ENCODE measurements at places on chromosomes 1 and 21.

DNA sequence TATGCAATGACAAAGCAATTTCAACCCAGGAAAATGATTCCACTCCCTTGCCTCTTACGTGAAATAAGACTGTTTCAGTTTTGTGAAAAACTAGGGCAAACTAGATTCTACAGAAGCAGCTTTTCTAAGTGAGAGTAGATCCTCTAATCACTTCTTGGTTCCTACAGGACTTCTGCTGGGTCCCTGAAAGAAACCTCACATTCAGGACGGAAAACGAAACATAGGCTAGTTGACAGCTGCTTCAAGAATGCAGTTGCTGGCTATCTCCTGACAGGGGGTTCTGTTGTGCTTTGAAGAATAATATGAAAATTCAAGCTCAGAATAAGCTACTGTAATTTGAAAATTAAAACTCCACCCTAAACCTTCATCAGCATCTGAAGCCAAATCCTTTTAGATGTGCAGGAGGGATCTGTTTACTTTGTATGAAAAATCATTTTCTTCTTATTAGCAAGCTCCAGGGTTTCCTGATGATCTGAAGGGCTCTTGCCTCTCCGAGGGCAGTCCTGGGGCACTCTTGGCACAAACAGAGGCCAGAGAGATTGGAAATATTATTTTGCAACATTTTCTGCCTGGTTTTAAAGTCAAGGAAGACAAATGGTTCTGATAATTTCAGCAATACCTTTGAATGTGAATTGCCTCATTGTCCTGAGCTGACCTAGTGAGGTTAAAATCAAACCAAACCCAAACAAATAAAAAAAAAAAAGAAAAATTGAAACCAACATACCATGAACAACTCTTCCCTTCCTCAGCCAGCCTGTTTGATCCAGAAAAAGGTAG lies 55.0 kb downstream of the NTMT2 start:
- DNase-seq = no peak

- DNase-seq = no peak
These were observed 66.4 kb upstream of the TNFSF18 start for GRCh38 chr1:173117108-173117633.

DNA sequence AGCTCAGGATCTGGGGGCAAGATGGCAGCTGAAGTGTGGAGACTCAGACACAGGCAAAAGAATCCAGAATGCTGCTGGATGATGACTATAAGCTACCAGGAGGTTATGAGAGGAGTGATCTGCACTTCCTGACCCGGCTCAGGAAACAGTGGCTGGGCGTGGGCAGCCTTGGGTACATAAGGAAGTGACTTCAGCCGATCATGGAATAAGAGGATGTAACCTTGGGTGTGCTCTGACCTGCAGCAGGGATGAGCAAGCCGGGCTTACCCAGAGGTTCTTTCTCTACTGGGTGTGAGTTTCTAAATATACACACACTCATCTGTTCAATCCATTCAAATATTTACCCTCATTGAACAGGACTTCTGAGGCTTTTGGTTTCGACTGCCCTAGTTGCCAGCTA lies 62.7 kb downstream of the CD34 start:
- no peak for DNase-seq

DNA sequence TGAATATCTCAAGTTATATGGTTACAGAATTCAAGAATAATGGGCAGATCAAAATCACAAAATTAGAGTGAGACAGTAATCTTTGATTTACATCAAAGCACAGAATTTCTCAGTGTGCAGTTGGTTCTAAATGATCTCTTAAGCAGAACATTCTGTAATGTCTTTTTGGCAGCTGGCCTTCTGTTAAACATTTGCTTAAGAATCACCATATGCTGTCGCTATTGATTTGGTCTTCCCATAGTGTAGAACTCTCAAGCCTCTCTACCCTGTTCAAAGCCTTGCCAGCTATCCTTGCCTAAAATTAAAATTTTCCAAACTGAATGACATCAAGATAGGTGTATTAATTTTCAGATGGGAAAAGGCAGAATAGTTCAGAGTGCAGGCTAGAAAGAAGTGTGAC lies 38.9 kb upstream of the ERO1B start:
- DNase-seq = no peak

GRCh38 chr1:78254517-78254916 lies 208.8 kb downstream of the GIPC2 start:
- no peak for DNase-seq

DNA sequence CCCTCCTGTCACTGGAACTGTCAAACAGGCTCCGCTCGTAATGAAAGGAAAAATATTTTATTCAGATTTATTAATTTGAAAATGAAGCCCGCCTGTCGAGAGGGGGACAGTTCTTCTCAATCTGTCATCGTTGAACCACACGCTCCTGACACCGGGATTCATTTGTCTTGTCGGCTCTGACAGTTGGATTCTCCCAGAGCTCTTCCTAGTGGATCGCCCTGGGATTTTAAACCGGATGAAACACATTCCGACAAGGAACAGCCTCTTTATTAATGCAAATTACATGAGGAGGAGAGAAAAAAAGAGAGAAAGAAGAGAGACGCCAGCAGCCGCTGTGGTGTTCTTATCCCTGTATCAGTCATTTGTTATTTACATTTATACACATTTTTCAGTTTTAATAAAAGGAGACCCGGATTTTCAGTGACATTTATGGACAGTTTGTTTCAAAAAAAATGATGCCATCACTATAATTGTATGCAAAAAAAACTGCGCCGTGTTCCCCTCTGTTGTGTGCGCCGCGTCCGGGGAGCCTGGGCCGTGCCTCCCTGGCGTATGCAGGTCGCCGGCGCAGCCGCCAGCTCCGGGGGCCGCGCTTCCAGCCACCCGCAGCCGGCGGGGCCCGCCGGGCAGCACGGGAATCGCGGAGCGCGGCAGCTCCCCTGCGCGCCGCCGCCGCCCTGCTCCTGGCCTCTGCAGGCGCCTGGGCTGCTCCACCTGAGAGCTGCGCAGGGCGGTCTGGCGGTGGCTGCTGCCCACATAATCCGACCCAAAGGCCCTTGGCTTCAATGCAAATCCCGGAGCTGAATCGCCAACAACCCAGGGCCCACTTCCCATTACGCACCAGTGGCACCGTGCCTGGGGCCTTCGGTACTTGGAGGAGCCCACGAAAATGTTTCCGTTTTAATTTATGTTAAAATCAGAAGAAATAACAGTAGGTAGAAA lies 237.9 kb upstream of the PBX1 start:
- no peak for DNase-seq

GRCh38 chr1:225577241-225577640 lies 75.7 kb downstream of the ENAH start:
- DNase-seq = no peak

- no peak for DNase-seq
These were observed 255.4 kb downstream of the RGS7 start for GRCh38 chr1:241101622-241102021.

DNA sequence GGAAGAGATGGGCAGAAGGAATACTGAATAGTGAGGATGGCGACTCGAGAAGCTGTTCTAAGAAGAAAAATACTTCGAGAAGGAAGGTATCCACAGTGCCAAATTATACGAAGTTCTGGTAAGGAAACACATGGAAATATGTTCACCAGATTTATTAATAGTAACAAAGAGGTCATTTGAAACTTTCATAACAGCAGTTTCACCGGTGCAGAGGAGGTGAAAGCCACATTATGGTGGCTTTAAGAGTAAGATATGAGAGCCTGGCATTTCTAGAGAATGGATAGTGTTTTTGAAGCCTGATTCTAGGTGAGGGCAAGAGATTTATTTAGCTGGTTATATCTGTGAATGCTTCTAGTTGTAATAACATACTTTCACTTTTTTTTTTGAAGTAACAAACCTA lies 56.2 kb downstream of the DPYD start:
- DNase-seq = no peak

DNA sequence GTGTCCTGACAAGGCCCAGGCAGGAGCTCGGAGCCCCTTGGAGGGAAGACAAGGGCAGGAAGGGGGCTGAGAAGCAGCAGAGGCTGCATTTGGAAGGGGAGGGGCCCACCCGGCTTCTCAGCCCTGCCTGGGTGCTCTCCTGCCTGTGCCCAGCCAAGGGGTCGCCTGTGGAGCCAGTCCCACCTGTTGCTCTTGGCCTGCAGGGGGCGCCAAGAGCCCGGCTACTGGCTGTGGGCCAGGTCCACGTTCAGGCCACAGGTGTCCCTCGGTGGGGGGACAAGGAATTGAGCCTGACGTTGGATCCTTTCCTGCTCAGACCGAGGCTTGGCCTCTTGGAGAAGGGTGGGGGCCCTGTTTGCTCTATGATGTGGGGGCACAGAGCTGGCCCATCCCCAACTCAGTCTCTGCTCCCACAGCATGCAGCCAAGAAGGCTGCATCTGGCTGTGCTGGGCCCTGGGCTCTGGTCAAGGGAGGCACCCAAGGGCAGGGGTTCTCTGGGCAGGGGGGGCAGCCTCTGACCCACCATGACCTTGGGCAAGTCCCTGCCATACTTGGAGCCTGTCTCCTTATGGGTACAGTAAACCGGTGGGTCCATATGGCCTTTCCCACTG lies 10.9 kb downstream of the WNT4 start:
- peak; percentile 43 for DNase-seq

- no peak for DNase-seq
These were observed 145.4 kb downstream of the ZC3H11B start for GRCh38 chr1:219467524-219467923.

DNA sequence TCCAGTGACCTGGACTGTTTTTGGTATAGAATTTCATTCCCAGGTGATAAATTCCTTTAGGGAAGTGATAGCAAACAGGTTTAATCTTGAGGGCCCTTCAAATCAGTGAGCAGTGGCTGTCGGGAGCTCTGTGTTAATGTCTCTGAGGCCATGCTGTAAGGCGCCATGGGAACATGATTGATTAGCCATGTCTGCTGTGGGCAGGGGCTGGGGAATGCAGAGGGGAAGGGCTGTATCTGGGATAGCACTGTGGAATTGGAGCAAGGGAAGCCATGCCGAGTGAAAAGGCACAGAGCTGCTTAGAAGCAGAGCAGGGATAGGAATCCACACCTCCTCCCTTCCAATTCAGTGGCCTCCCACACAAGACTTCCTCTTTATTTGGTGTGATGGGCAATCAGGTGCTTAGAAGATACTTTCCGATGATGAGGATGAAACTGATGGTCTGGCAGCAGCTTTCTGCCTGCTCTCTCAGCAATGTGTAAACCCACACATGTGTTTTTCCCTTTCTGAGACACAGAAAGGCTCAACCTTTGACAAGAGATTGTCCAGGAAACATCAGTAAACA lies 83.8 kb upstream of the SSX2IP start:
- no peak for DNase-seq

DNA sequence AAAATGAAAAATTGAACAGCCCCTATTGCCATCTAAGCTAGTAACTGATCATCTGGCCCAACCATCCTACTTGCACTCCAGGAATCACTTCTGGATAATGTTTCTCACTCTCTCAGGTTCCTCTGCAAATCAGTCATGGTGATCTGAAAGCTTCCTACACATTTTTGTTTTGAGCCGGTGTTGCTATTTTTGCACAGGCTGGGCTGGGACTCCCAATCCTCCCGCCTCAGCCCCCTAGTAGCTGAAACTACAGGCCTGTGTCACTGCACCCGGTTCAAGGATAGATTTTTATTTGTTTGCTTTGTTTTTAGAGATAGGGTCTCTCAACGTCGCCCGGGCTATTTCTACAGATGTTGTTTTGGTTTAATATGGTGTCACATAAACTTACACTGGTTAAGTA lies 40.5 kb upstream of the HMCN1 start:
- DNase-seq = no peak

- DNase-seq = peak; percentile 84
These were observed 27.2 kb downstream of the RNF187 start for GRCh38 chr1:228514421-228514820.

- no peak for DNase-seq
These were observed 10.7 kb downstream of the ZNF648 start for GRCh38 chr1:182050481-182051448.

GRCh38 chr1:199352351-199352750 lies 675.2 kb upstream of the NR5A2 start:
- no peak for DNase-seq

DNA sequence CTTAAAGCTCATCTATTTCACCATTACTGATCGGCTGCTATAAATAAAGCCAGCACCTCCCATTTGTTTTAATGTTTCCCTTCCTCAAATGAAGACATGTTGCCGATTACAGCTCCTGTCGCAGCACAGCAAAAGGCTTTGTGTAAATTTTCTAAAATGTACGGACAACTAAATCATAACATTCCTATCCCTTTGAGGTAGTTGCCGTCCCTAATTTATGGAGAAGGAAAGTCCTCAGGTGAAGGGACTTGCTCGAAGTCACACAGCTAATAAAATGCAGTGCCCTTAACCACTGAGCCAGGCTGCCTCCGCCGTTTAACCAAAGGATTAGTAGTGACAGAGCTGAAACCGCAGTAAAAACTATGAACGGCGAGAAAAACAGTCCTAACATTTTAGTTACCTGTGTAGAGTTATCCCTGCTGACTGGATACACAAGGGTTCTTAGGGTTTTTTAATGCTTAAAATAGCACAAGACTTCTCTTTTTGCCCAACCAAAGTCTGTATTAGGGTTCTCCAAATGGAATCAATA lies 871 bp downstream of the PINK1 start:
- DNase-seq = no peak

DNA sequence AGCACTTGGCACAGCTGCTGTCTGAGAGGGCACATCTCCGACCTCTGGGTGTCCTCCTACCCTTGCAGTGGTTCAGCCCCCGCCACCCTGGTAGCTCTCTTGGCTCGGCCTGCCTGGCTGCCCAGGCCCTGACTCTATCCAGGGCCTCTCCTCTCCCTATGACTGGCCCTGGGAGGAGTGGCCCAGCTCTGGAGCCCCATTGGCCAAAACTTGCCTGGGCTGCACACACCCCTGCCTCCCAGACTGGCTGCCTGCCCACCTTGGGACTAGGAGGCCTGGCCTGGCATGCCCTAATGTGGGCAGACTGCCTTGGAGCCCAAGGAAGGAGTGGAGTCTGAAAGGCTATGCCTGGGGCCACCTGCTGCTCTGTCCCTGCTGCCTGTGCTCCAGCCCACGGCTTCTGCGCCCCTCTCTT lies 33.6 kb downstream of the ACOT11 start:
- DNase-seq = peak; percentile 44

DNA sequence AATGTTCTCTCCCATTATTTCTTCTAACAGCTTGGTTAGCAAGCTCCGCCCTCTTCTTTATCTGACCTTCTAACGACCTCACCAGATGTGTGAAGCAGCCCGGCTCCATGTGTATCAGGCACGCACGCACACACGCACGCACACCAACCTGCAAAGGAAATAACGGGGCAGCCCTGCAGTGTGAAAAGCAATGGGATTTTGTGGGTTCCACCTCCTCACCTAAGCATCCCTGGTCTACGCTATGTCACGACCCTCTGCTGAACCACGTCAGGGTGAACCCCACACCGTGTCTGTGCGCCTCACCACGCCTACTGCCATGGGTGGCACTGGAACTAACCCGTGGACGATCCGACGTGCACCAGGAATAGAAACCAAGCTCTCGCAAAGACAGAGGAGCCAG lies 10.4 kb downstream of the SSU72 start:
- no peak for DNase-seq

DNA sequence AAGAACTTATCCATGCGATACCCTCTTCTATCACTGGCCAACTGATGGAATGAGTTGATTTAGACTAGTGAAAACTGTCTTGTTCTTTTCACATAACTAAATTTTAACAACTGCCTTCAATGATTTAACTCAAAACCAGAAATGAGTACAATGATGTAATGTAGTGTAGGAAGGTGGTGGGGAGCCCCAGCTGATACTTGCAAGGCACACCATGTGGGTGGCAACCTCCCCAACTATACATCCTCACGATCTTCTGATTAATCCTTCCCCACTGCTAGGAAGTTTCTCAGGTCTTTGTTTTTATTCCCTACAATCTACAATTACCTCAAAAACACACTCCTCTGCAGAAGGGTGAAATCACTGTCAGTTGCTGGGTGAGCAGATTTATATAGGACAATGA lies 100.7 kb downstream of the KCTD3 start:
- DNase-seq = no peak
